ENCODE measurements at places on chromosomes 2 and 18. TPM values are rescaled to one million over a fixed set of nuclear protein-coding genes. Genes with fewer than 3 reads are reported as not detected.

The KCNJ3 gene
- not detected for total RNA-seq

The ANTXR1 gene
- total RNA-seq, result 12.7 TPM

The TWIST2 gene
- total RNA-seq, result 0.11 TPM

The RESP18 gene
- total RNA-seq, result not detected

The TNS1 gene
- total RNA-seq, result 1.9 TPM

The ASAP2 gene
- total RNA-seq, result 7.3 TPM

The NPHP1 gene
- total RNA-seq, result 6.7 TPM

GRCh38 chr2:143258126-143258892 is 129.1 kb downstream of the ARHGAP15 start:
- no peak for DNase-seq

GRCh38 chr18:42414756-42415454 is 459.9 kb downstream of the PIK3C3 start:
- DNase-seq, result no peak

GRCh38 chr2:49053156-49053555 is 101.2 kb downstream of the FSHR start:
- DNase-seq, result no peak

GRCh38 chr2:110770959-110771431 is 38.6 kb downstream of the ACOXL start:
- no peak for DNase-seq

DNA sequence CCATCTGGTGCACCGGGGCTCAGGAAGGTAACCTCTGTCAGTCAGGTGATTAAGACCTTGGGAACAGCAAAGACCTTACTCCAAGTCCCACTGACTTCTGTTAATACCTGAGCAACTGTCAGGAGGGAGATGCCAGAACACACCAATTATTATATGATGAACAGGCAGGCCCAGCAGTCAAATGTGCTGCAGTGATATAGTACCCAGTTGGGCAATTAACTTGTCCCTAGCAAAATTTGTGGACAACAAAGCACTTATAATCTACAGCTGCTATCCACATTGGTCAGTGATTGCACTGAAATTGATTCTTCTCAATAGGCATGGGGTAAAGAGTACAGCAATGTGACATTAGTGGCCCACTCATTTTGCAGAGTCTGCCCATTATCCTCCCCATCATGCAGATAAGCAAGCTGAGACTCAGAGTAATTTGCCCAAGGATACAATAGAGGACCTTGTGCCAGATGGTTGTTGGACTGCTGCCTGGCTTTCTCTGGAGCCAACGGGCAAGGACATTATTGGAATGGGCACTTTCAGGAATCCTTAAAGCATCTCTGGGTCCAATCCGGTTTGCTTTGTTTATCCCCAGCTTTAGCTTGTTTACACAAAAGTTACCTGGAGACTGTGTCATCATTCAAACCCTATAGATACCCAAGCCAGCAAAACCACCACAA is 147.6 kb downstream of the CCBE1 start:
- no peak for DNase-seq

GRCh38 chr2:7744827-7745226 is 827.6 kb downstream of the RNF144A start:
- no peak for DNase-seq

GRCh38 chr2:209499069-209499468 is 75.2 kb downstream of the MAP2 start:
- no peak for DNase-seq

DNA sequence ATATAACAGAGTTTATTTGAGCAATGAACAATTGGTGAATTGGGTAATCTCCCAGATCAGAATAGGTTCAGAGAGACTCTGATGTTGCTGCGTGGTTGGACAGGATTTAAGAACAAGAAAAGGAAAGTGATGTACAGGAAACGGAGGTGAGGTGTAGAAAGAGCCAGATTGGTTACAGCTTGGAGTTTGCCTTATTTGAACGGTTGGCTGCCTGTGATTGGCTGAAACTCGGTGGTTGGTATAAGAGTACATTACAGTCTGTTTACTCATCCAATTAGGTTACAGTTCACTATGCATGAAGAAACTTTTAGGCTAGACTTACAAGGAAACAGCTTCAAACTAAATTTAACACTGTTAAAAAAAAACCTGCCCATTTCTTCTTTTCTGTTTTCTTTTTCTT is 68.0 kb upstream of the CABLES1 start:
- peak; percentile 12 for DNase-seq

DNA sequence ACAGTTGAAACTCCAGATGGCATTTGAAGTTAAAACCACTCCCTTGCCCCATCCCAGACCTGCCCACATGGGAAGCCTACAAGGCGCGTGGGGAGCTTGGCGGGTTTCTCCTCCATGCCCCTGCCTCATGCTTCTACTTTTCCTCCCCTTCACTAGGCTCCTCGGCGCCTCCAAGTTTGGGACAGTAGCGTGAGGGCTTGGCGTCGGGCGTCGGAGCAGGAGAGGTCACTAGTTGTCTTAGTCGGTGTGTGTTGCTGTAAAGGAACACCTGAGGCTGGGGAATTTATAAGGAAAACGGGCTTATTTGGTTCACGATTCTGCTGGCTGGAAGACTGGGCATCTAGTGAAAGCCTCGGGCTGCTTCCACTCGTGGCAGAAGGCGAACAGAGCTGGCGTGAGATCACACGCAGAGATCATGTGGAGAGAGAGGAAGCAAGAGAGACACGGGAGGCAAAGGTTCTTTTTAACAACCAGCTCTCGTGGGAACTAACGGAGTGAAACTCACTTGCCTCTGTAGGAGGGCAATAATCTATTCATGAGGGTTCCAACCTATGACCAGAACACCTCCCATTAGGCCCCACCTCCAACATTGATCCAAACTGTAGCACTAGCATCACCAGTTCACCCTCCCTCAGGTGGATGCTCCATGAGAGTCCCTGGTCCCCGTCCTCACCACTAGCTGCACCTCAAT is 25.3 kb downstream of the ITM2C start:
- DNase-seq, result no peak

DNA sequence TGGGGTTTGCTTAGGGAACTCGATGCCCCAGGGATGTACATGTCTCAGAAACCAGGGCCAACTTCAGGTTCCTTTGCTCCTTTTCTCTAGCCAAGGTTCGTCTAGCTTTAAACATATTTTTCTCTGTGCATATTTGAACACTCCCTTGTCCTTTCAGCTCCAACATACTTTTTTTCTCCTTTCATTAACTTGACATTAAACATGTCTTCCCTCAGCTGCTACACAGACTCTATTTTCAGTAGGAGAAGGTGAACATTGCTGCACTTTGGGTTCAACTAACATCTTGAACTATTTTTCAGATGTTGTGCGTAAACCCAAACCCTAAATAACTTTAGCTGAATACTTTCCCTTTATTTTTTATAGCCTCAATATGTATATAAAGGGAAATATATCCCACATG is 212.9 kb downstream of the MTX2 start:
- DNase-seq, result no peak

DNA sequence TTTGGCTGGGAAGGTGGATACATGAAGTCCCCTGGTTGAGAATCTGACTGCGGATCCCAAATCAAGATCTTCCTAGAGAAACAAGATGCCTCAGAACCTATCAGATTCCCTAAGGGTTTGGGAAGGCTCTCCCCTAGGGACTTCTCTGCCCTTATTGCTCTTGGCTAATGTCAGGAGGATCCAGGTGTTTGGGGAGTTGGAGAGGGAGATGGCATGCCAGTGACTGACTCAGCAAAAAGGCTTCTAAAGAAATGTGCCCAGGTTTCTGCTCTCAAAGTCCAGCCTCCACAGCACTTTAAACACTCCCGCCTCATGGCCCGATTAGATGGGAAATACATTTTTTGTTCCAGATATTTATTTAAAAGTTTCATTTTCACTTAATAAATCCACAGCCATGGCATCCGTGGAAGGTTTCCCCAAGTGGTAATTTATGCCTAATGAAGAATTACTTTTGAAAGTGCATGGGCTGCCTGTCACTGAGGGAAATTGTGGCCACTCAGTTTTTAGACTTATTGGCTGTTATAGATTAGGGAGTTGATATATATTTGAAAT is 156.4 kb downstream of the OSR1 start:
- DNase-seq, result no peak

- DNase-seq, result no peak
These were observed 297.9 kb downstream of the NDUFA10 start for GRCh38 chr2:239727182-239727775.

GRCh38 chr2:23215016-23215415 is 170.0 kb upstream of the KLHL29 start:
- DNase-seq, result no peak

- no peak for DNase-seq
These were observed 40.0 kb downstream of the TEX44 start for GRCh38 chr2:231632559-231633142.

Data from HepG2 (cell line).